ENCODE measurements at places on chromosomes 6 and 20.

- no peak for DNase-seq
These were observed 1.2 kb downstream of the AAR2 start for GRCh38 chr20:36237477-36237876.

- no peak for DNase-seq
These were observed 373.1 kb upstream of the SOX4 start for GRCh38 chr6:21220271-21220987.

- no peak for DNase-seq
These were observed 45.5 kb downstream of the ANKS1A start for GRCh38 chr6:34934516-34934915.

DNA sequence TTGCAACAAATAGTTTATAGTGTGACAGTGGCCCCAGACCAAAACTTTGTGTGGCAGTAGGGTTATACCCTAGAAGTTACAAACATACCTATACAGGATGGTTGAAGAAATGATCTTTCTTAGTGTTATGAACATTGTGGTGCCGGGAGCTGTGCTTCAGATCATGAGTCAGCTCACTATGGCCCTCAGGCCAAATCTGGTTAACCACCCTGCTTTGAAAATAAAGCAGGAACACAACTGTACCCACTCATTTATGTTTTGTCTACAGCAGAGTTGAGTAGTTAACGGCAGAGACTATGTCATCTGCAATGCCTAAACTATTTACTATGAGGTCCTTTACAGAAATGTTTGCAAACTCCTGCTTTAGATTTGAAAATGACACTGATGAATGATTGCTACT, 24.3 kb downstream of the AKAP7 start:
- no peak for DNase-seq

- peak; percentile 79 for DNase-seq
These were observed 74.0 kb downstream of the SSR1 start for GRCh38 chr6:7238900-7239589.

DNA sequence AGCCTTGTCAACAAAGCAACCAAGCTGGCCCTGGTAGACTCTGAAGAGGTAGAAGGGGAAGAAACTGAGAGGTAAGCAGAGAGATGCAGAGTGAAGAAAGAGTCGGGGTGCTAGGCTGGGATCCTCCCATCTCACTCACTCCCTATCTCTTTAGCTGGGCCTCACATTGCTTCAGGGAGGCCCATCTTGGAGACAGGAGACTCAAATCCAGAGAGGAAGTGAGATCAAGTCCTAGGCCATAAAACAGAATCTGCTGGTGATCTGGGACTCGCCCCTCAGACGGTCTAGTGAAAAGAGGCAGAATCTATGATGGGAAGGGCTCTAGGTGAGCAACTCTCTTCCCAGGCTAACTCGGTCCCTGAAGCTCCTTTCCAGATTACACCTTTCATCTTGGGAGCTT, 659 bp upstream of the GUCA1B start:
- DNase-seq: no peak

GRCh38 chr6:160154471-160154870, 32.9 kb downstream of the SLC22A1 start:
- DNase-seq: no peak

- no peak for DNase-seq
These were observed 1.2 kb downstream of the ABHD12 start for GRCh38 chr20:25389401-25389857.

DNA sequence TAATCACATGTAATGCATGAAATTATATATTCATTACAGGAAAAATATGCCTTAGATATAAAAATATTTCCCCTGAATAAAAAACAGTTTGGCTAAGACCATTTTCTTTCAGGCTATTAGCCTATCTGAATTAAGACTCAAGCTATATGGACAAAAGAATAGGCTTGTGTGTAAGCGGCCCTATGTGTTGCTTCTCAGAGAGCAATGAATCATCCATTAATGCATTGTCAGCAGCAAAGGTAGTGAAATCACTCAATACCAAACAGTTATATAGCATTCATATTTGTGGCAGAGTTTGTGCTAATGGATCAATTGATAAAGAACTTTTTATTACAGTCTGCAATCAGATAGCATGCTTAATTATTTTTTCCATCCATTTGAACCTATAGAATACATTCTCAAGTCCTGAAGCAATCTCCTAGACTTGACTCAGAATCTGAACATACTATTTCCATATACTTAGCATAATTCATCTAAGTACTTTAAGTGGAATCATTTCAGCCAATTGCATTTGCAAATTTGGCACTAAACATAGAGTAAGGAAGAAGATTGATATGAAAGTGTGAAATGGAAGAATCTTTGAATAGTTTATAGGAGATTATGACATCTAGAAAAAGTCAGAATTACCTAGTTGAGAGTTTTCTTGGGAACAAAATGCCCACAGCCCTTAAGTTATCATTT, 112.2 kb downstream of the ADGRB3 start:
- DNase-seq: no peak

DNA sequence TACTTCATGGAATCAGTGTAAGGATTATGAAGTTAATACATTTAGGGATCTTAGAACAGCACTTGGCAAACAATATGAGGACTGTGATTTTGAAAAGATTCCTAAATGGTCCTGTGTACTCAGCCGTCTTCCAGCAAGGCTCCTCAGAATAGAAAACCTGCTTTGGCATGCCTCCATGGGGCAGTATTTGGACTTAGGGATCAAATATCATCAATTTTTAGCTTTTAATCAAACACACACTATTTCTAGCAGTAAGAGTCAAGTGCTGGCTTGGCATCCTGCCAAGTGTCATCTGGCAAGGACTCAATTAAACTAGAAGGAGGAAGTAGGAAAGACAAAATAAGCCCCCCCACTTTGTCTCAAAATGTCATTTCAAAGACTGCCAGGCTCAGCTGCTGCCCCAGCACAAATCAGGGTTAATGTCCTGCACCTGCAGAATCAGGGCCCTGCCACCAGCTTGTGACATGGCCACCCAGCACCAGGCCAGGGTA, 40.8 kb downstream of the IYD start:
- DNase-seq: no peak

DNA sequence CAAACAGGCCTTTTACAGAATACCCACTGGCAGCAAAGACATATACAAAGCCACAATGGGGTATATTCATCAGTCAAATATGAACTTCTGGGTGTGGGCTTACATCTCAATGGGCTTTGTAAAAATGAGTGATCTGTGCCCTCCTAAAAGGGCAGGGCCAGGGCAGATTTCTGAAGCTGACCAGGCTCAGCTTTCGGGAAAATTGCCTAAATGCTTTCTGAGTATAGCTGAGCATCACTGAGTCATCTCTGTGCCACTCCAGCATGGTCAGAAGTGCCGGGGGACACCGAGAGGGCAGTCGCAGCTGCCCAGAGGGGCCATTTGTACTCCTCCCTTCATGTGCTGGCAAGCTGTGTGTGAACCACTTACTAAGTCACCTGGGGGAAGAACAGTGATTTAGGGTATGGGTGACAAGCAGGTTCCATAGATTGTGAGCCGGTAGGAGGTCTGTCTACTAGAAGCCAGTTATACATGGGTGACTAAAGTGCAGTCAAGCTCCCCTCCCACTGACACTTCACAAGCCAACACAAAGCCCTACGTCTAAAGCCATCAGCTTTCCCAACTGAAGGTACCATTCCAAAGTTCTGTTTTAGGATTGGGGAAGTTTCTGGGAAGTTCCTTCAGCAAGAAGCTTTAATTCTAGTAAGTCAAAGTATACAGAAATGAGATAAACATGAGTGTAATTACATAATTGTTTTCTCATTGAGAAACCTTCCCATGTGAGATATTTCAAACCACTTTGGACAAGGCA, 147.6 kb upstream of the TAB2 start:
- no peak for DNase-seq

DNA sequence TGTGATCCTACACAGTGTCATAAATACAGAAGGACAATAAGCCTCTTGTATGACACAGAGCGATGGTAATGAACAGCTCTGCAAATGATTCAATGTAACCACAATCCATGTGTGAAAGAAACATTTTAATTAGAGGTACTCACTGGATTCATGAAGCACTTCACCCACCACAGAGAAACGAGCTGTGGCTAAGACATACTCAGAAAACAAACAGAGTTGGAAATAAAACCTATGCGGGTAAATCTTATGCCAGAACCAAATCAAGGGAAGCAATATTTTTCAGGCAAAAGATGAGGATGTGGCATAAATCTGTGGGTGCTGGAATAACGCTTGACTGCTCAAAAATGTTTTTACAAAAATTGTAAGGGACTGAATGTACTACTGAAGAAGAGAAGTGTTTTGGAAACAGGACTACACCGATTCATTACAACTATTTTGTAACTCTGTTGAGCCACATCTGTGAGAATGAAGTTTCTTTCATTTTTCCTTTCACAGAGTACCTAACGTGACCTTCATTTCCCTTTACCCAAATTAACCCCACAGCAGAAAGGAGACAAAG, 112.1 kb downstream of the WDR27 start:
- no peak for DNase-seq

GRCh38 chr6:71346334-71346694, 57.7 kb downstream of the OGFRL1 start:
- no peak for DNase-seq

DNA sequence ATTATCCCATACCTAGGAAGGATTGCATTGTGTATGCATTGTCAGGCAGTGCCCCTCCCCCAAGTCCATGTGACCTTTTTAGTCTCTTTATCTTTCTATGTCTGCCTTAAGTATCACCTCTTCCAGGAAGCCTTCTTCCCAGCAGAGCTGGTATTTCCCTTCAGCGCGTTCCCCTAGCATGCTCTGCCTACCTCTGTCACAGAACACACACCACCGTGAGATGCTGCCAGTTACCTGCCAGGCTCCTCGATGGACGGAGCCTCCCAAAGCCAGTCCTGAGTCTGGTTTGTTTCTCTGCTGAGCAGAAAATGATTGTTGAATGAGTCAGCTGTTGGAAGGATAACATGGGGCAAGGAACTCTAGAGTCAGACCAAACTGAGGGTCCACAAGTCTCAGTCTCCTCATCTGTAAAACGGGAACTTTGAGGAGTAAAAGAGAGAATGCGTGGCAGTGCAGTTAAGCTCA, 11.3 kb upstream of the ZNF335 start:
- no peak for DNase-seq

DNA sequence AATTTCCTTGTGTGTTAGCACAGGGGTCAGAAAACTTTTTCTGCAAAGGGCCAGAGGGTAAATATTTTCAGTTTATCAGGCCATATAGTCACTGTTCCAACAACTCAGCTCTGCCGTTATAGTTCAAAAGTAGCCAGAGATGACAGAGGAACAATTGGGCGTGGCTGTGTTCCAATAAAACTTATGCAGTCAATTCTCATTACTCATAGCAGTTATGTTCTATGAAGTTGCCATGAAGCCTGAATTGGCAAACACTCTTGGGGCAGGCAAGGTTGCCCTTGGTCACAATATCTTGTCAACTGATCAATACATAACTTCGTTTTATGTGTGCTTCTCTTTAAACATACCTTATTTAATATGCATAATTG, 304.2 kb downstream of the TFAP2C start:
- DNase-seq: no peak

- DNase-seq: no peak
These were observed 45.3 kb downstream of the ZNF292 start for GRCh38 chr6:87200469-87201175.

DNA sequence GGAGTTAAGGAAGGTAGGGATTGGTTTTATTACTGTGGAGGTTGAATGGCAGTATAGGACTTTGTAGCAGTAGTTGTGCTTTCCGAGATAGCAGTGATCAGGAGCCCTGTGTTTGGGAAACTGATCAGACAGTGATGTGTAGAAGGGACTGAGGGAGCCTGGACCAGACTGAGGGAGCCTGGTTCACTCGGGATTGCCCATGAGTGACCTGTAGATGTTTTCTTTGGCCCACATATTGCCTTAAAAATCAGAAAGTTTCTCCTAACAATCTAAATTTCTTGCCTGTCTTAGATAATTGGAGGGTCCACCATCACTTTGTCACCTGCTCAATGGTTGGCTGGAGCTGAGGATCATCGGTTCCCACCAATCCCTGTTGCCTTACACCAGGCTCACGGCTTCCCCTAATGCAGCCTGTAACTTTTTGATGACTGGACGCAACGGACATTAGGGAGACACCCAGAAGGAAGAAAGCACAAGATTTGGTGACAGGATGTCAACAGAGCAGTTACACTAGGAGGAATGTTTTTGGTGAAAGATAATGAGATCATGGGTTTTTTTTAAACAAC, 1.1 kb downstream of the CDS2 start:
- no peak for DNase-seq

GRCh38 chr20:50873585-50873984, 57.7 kb downstream of the ADNP start:
- no peak for DNase-seq

DNA sequence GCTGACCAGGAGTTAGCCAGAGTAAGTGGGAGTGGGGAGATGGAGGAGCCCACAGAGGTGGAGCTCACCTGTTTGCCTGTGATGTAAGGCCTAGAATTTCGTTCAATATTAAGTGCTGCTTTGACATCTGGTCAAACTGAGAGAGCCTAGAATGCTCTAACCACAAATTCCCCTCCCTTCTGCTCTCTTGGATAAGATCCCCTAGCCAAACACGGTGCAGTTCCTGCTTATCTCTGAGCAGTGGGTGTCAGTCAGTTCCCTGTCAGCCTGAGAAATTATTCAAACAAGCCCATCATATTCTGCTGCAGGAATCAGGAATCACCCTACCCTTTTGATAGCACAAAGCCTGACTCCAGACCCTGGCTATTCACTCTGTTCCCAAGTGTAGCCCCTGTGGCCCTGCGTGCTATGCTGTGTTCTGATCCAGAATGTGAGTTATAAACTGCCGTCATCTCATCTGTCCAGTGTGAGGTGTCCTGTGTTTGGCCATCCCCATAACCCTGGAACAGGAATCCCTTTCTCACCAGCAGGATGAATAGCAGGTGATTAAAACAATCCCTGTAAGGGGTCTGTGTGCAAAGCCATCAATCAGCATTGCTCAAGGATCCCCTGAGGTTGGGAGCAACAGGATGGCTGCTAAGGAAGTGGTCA, 31.8 kb upstream of the ZNF133 start:
- peak; percentile 31 for DNase-seq

DNA sequence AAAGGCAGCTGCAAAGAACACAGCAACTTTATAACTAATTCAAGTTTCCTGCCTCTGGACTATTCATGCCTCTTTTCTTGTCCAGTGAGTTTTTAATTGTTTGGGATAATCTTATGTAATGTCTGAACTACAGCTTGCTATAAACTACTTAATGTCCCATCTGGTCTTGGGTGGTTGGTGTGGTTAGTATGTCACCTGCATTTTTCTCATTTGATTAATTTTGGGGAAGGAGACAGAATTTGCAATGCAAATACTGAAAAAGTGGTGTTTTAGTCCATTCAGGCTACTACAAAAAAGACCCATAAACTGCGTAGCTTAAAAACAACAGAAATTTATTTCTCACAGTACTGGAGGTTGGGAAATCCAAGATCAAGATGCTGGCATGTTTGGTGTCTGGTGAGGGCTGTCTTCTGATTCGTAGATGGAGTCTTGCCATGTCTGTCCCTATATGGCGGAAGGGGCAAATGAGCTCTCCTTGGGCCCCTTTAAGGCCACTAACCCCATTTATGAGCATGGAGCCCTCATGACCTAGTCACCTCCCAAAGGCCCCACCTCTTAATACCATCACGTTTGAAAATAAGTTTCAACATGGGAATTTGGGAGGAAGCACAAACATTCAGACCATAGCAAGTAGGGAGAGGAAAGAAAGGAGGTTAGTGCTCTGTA, 22.4 kb downstream of the RNF8 start:
- DNase-seq: no peak

GRCh38 chr6:95448208-95448607, 129.1 kb upstream of the MANEA start:
- no peak for DNase-seq
